ENCODE measurements at places on chromosomes 11 and 22.

DNA sequence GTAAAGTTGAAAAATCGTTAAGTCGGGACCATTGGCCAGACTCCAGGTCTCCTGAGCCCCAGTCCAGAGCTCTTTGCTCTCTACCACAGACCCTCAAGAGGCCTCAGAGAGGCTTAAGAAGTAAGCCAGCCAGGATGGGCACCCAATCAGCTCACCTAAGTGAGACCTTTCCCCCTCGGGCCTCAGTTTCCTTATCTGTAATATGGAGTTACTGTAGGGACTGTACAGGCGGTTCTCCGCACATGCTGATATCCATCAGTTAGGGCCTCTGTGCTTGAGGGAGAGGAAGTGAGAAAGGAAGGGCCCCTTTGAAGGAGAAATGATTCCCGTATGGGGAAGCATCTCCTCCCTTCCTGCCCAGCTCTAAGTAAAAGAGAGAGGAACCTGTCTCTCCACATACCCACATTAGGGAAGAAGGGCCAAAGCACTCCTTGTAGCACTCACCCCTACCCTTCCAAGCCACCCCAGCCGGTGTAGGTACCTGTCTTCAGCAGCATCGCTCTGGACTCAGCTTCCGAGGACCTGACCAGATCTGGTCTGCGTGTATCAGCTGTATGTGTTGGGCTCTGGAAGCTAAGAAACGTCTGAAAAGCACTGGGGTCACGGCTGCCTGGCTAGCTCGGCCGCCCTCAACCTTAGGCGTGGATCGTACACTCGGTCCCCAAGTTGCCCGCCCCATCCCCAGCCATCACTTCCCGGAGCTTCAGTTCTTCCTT is 653 bp downstream of the NAGA start:
- DNase-seq = no peak

DNA sequence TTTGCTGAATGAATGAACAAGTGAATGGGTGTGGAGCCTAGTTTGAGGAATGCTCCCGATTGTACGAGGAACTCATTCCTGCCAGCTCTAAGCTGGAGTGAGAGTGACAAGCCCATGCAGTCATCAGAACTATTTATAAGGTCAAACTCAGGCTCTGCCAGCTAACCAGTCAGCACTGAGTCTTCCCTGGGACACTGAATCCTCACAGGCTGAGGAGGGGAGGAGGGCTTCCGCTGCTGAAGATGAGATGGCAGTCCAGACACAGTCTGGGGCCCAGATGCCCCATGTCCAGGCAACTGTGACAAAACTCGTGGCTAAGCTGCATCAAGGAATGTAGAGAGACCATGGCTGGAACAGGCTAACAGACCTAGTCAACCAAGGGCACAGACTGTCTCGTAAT is 4.0 kb downstream of the LRP4 start:
- no peak for DNase-seq

DNA sequence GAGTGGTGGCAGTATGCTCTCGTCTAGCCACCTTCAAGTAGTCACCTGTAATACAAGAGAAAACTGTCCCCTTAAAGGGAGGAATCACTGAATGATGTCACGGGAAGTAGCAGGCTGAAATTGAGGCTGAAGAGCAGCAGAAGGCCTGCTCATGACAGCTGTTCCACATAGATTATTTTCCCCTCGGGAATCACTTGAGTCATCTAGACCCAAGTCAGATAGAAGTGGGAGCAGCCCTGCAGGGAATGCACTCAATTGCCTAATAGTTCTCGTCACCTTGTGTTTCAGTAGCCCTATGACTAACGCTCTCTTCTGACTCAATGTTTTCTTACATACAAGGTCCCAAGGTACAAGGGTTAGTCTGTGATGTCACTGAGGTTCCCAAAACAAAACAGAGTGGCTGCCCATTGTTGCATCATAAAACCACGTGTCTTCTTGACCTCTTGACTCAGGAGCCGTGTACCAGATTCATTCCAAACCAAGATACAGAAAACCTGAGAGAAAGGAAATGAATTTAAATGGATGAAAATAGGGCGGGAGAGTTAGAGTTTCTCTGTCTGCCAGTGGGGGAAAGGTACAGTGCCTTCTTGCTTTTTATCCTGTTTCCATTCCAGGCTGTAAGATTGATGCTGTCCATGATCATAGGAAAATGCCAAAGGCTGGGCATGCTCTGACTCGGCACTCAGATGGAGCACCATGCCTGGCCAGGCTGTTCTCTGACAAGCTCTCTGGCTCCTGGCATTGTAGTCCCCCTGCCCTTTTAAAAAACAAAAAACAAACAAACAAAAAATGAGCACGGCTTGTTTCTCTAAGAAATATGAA is 21.6 kb upstream of the C11orf96 start:
- peak; percentile 97 for DNase-seq

DNA sequence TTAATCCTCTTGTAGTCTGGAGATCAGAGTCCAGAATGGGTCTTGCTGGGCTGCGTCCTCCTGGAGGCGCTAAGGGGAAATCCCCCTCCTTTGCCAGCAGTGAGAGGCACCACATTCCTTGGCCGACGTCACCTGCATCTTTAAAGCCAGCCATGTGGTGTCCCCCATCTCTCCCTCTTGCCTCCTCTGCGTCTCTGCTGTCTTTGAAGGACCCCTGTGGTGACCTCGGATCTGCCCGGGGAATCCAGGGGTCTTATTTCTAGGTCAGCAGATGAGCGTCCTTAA is 27.2 kb upstream of the PARVB start:
- DNase-seq = no peak

Data from retinal pigment epithelial cell (primary cell).